ENCODE measurements at places on chromosomes 3 and 15.

GRCh38 chr3:163548015-163548414 lies 1530.3 kb downstream of the SI start:
- DNase-seq: no peak

- DNase-seq: no peak
Observed at GRCh38 chr15:85276921-85277320, 103.5 kb upstream of the AKAP13 start.

DNA sequence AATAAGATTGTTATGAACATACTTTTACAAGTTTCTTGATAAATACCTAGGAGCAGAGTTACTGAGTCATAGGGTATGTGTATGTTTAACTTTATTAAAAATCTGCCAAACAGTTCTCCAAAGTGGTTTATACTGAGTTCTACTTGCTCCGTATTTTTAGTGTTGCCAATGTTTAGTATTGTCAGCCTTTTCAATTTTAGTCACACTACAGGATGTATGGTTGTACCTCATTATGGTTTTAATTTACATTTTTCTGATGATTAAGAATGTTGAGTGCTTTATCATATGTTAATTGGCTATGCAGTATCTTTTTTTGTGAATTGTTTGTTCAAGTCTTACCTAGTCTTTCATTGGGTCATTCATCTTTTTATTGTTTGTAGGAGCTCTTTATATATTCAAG lies 4.3 kb downstream of the TMOD3 start:
- DNase-seq: no peak

GRCh38 chr3:37770938-37771918 lies 90.5 kb upstream of the CTDSPL start:
- DNase-seq: no peak

GRCh38 chr15:69466733-69467132 lies 14.1 kb downstream of the RPLP1 start:
- DNase-seq: no peak

DNA sequence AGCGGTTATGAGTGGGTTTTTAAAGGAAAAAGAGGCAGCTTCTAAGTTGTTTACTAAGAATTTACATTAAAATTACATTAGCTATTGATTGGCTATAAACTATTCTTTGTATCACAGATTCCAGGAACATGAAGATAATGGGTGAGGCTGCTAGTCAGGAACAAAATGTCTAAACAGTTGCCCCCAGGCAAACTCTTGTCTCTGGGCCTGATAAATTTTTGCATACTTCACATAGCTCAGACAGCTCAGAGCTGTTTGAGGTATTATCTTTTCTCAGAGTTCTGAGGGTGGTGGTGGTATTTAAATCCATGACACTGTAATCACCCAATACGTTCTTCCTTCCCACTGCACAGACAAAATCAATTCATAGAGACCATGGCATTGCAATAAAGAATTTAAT lies 2.1 kb upstream of the HACD2 start:
- DNase-seq: no peak

DNA sequence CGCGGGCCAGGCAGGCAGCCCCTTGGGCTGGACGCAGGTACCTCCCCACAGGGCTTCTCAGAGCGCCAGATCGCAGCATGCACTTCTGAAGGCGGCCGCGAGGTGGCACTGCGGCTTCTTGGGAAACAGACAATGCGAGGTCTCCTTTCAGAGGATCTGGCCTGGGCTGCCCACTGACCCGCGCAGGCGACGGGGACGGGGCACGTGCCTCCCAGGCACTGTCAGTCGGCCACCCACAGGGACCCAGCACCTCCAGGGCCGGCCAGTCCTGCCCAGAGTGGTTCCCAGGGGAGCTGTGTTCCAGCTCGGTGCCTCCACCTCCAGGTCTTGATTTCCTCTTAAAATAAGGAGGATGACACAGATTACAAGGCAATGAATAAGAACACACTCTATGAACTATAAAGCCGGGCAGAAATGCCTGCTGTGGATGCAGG lies 24.4 kb upstream of the TXNRD3 start:
- DNase-seq: peak; percentile 37

GRCh38 chr15:53525894-53526293 lies 233.6 kb downstream of the WDR72 start:
- no peak for DNase-seq

DNA sequence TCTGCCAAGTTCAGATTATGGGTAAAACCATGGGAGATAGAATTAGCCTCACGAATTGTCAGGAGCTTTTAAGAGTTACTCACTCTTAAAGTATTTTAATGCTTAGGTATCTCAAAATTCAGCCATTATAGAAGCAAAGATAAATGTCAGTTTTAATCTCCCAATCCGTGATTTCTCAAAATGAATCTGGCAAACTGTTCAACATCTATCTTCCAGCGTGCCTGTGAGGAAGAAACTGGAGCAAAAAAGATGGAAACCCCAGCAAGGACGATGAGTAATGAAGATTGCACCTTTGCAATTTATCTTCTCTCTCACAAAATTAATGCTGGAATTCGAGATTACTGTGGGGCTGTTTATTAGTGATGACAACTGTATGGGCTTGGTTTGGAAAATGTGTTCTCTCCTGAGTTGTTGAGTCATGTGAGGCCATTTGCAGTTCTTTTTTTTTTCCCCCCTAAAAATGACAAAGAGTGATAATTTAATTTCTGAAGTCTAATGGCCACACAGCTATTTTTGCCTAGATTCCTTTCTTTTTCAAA lies 70.5 kb downstream of the PYDC2 start:
- DNase-seq: no peak

GRCh38 chr3:132347811-132348210 lies 30.6 kb downstream of the ACP3 start:
- no peak for DNase-seq

DNA sequence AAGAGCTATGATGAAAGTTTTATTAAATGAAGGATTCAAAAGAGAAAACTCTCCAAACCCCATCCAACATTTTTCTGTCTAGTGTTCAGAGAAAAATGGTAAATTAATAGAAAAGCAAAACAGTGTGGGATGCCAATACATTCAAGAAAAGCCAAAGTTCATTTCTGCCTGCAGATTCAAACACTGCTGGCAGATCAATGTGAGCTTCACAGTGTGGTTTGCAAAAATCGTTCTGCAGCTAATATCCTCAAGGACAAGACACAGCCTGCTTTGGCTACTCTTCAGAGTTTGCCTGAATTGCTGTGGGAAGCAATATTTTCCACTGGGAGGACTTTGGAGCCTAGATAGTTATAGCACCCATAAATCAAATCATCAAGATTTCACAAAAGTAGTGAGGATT lies 619.9 kb upstream of the SUCLG2 start:
- no peak for DNase-seq

- no peak for DNase-seq
Observed at GRCh38 chr3:106962993-106963392, 414.2 kb upstream of the CCDC54 start.

DNA sequence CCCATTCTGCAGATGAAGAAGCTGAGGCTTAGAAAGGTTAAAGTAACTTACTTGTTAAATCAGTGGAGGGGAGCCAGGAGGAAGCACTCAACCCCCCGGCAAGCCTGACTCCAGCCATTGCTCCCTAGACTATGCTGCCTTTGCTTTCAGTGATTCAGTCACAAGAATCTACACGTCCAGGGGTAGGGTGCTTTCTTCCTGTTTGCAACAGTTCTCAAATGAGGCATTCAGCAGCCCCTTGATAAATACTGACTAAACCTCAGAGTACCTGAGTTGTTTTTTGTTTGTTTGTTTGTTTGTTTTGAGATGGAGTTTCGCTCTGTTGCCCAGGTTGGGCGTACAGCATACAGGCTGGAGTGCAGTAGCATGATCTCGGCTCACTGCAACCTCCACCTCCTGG lies 28.6 kb downstream of the MAGEF1 start:
- DNase-seq: no peak

- no peak for DNase-seq
Observed at GRCh38 chr3:95088464-95088863, 1025.6 kb downstream of the NSUN3 start.

- no peak for DNase-seq
Observed at GRCh38 chr3:189944285-189945145, 176.2 kb downstream of the P3H2 start.

DNA sequence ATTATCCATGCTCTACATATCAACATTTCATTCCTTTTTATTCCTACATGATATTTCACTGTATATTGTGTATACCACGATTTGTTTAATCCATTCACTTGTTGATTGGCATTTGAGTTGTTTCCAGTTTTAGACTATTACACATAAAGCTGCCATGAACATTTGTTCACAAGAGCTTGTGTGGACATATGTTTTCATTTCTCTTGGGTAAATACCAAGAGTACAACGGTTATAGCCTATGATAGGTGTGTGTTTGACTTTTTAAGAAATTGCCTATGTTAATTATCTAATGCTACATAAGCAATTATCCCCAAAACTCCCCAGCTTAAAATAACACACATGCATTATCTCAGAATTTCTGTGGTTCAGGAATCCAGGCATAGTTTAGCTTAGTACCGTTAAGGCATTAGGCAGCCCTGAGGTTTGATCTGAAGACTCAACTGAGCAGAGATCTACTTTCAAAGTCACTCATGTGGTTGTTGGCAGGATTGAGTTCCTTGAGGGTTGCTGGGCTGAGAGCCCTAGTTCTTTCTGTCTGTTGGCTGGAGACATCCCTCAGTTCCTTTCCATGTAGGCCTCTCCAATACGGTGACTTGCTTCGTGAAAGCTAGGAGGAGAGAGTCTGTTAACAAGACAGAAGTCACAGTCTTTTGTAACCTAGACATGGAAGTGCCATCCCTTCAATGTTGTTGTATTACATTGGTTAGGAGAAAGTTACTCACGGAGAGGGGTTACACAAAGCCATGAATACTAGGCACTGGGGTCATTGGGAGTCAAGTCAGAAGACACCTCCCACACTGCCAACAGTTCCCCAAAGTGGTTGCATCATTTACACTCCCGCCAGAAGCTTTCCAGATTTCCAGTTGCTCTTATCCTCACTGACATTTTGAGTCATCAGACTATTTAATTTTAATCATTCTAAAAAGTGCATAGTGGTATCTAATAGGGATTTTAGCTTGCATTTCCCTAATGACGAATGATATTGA lies 21.0 kb upstream of the PCSK6 start:
- no peak for DNase-seq

DNA sequence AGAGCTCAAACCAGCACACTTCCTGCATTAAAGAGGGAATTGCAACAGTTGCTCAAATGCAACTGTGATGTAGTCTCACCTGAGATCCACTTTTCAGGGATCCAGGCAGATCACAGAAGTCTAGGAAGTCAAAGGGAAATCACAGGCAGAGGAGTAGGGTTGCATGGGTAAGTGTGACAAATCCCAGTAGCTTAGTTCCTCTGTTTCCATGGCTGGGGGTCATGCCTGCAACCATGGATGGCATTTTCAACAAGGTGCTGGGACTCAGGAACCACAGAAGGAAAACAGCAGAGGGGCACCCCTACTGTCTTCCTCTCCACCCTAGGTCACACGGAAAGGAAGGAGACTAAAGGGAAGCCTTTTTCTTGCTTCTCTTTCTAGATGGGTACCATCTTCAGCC lies 36.5 kb upstream of the ARNT2 start:
- DNase-seq: no peak

GRCh38 chr3:178537122-178537705 lies 978 bp downstream of the KCNMB2 start:
- DNase-seq: no peak

DNA sequence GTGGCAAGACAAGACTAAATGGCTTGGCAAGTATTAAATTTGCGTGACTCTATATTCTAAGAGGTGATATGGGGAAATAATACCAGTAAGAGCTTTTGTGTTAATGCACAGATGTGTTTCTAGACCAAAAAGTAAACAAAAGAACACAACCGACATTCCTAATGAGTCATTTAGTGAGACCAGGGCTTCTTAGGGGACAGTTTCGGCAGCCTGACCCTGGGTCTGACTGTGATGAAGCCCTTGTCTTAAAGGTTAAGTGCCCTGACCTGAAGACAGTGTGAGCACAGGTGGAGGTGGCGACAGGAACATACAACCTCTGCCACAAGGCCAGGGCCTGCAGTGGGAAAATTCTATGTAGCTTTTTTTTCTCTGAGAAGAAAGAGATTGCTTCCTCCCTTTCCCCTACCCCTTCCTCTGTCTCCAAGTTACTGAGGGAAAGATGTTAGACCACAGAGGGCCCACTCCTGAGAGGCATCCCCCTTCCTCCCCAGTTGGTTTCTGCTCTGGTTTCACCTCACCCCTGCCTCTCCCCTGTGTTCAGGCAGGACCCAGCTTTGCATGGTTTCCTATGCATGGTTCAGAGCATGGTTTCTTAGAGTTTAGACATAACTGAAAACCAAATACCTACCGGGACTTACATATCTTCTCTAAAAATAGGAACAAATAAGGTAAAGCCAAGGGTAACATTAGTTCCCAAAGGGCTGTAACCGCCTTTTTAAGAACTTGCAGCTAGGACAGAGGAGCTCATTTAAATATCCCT lies 24.8 kb upstream of the CMTM7 start:
- DNase-seq: no peak

- DNase-seq: no peak
Observed at GRCh38 chr3:56667973-56668579, 15.0 kb downstream of the TASOR start.

DNA sequence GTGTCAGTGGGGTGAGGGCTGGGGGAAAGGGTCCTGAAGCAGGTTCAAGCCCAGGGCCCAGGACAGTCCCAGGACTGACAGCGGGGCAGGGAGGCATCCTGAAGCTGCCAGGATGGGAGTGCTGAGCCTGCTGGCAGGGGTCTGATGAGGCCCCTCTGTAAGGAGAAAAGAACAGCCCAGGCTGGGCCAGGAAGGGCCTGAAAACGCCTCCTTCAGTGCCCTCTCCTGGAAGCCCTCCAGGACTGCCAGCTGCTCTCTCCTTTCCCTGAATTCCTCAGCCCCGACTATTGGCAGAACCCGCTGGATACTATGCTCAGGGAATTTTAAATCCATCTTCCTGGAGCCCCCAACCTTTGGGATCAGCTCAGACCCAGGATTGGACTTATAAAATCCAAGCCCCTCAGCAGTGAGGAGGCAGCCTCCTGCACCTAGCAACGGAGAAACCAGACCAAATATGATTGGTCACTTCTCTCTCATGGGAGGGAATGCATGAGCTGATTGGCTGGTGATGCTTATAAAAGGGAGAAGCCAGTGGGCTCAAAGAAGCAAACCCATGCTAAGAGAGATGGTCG lies 203.5 kb upstream of the LINGO1 start:
- DNase-seq: no peak

- no peak for DNase-seq
Observed at GRCh38 chr15:92400573-92400972, 6.9 kb downstream of the ST8SIA2 start.

DNA sequence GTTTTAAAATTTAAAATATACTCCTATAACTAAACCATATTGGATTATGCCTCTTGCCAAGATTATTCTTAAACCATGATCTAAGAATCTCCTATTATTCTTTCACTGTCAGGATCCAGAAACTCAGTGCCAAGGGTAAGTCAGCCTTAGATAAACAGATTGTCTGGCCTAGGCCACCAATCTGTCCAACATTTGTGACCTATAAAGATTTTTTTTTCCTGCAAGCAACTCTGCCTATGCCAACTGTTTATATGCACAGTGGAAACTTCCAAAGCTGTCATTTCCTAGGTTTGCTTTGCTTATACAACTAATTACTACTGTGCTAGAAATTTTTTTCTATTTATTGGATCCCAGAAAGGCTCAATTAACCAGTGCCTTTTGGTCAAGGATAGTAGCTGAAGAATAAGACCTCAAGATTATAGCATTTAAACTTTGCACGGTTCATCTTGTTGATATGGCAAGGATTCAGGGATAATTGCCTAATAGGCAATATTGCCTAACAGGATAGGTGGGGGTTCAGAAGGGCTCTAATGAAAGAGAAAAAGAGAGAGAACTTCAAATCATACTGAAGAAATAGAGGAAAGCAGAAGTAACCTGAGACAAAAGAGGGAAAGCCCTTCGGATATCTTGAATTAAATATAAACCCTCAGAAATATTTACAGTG lies 22.8 kb downstream of the GAP43 start:
- no peak for DNase-seq
